ENCODE measurements at places on chromosomes 16 and 17.

GRCh38 chr17:72361892-72362291 is 241.1 kb downstream of the SOX9 start:
- no peak for DNase-seq

- DNase-seq = no peak
Observed at GRCh38 chr17:53134548-53134947, 688.2 kb upstream of the KIF2B start.

DNA sequence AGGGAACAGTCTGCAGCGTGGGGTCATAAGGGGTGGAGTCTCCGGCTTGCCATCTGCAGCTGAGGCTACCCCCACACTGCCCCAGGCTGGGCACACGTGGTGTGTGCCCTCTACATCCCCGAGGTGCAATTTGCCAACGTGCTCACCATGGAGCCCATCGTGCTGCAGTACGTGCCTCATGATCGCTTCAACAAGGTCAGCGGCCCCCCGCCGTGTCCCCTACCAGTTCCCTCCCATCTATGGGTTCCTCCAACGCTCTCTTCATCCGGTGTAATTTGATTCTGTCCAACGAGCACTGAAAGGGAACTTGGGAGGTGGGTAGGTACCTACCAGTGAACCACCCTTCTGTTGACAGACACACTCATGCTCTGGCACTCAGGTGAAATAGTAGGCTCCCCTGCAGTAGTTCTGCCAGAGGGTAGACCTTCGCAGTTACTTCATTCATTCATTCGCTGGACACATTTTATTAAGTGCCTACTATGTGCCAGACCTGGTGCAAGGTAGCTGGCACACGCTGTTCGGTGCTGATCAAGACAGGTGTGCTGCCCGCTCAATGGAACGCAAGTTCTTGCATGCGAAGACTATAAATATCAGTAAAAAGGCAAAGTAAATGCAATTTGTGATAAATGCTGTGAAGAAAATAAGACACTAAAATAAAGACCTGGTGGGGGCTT is 2.7 kb downstream of the MLLT6 start:
- no peak for DNase-seq

- no peak for DNase-seq
Observed at GRCh38 chr16:16041196-16041892, 91.9 kb downstream of the ABCC1 start.

DNA sequence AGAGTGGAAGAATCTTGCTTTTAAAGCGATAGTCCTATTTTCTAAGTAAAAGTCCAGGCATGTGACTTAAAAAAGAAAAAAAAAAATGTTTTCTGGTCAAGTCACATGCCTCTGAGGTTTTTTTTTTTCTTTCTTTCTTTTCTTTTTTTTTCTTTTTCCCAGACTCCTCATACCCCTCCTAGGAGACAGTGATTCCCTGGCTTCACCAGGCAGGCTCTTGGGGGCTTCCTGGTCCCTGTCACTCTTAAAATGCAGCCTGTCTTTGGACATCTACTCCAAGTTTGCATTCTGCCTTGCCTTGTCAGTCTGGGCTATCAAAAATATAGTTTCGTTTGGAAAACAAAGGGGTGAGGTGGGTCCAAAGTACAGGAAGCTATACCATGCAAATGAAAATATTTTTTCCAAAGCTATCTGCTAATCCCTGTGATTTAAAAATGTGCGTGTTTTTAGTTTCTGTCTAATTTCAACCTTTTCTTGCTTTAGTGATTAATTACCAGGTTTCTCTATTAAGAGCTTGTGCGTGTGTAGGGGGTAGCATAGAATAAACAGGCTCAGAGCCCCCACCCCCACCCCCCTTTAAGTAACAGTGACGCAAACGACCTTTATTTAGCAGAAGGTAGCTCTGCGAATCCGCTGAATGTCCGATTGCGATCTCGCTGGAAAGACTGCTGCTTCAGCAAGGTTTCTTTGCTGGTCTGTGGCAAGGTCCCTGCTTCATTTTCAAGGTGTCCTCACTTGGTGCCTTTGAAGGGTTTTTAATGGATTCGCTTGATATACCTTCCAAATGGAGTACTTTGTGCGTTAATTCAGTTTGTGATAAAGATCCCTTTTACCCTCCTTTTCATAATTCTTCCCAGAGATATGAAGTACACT is 510.2 kb downstream of the WWOX start:
- DNase-seq = no peak

GRCh38 chr17:16938496-16939207 is 33.3 kb downstream of the TNFRSF13B start:
- no peak for DNase-seq

- no peak for DNase-seq
Observed at GRCh38 chr16:88700322-88700635, 5.9 kb downstream of the RNF166 start.

- DNase-seq = peak; percentile 27
Observed at GRCh38 chr17:49676276-49676868, 1.5 kb downstream of the SPOP start.

GRCh38 chr17:70520447-70520846 is 351.1 kb downstream of the KCNJ2 start:
- no peak for DNase-seq

- DNase-seq = no peak
Observed at GRCh38 chr17:56740481-56740880, 93.2 kb downstream of the C17orf67 start.

GRCh38 chr16:78376452-78376851 is 277.0 kb downstream of the WWOX start:
- no peak for DNase-seq

GRCh38 chr17:48568499-48569239 is 9.5 kb downstream of the HOXB4 start:
- DNase-seq = no peak

DNA sequence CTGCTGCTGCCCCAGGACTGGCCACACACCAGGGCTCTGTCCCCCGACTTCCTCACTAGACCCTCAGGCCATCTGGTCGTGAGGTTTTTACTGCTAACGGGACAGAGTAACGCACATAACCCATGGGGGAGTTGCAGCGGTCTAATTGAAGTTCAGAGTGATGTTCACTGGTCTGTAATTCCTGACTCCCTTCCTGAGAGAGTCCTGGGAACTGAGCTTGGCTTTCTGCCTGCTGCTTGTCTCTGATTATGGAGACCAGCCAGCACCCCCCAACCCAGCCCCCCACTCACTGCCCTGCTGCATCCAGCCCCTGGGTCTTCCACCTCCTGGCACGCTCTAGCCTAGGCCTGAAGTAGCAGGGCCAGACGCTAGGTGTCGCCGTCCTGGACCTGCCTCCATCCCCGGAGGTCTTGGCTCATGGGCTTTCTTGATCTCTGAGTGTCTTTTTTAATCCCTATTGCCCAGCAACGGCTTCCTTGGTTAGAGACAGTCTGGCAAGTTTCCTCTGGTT is 192.9 kb downstream of the CCDC182 start:
- DNase-seq = no peak

DNA sequence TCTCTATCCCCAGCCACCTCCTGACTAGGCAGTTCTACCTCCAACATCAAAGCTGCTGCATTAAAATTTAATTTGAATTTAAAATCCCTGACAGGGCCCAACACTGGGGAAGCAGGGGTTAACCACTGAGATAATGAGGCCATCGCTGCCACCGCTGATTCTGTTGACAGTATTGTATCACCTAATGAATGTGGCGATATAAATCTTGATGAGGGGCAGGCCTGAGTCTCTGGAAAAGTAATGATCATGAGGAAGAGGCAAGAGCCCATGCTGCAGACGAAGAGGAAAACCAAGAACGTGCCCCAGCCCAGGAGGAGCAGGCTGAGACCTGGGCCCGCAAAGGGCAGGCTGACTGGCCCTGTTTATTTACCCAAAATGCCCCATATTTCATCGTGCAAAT is 251.4 kb upstream of the ZFHX3 start:
- DNase-seq = no peak

DNA sequence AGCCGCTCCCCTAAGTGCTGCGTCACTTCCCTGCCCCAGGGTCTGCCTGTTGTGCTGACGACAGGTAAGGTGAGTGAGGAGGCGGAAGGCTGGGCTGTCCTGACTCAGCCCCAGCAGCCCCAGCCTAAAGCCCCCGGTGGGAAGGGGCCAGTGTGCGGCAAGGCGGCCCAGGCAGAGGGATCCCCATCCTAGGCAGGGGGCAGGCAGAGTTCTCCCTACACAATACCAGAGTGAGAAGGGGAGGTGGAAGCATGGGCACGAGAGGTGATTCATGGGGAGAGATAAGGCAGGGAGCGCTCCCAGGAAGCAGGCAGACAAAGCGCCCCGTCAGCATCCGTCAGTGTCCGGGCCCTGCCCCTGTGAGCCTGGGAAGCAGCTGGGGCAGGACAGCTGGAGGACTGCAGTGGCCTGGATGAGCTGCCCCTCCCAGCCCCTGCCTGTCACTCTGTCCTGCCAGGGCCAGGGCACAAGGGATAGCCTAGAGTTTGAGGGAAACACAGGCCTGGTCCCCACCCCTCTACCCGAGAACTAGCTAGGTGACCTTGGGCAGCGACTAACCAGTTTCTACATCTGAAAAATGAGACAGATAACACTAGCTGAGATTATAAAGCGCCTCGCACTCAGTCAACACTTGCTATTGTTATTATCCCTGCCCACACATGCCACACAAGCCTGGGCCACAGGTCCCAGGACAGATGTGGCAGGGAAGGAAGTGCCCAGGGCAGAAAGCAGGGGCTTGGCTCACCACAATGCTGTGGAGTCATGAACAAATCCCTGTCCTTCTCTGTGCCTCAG is 3.8 kb downstream of the FAM83G start:
- no peak for DNase-seq

- no peak for DNase-seq
Observed at GRCh38 chr16:3389663-3390338, 11.0 kb downstream of the ZSCAN32 start.

DNA sequence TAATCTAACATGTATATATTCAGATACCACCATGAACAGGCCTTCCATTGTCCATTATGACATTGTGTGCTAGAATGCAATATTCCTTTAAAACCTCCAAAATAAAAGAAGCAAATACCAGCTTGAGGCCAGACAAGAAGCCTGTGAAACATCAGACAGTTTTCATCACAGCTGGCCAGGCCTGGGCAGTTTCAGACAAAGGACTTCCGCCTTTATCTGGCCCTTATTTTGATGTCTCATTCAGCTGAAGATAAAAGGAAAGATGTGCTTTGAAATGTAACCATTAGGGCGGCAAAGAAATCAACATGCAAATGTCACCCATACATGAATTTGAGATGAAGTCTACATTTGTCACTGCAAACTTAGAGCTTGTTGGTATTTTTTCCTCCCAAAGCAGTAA is 737.5 kb downstream of the KCNJ2 start:
- no peak for DNase-seq

- DNase-seq = no peak
Observed at GRCh38 chr17:33935822-33936221, 319.3 kb upstream of the CCL2 start.

GRCh38 chr16:87015021-87015420 is 302.2 kb downstream of the C16orf95 start:
- DNase-seq = no peak

GRCh38 chr16:4574919-4575705 is 19.0 kb downstream of the C16orf96 start:
- no peak for DNase-seq

GRCh38 chr16:83494459-83494858 is 313.3 kb upstream of the HSBP1 start:
- DNase-seq = no peak

- DNase-seq = no peak
Observed at GRCh38 chr16:85206472-85207356, 94.4 kb upstream of the CIBAR2 start.

DNA sequence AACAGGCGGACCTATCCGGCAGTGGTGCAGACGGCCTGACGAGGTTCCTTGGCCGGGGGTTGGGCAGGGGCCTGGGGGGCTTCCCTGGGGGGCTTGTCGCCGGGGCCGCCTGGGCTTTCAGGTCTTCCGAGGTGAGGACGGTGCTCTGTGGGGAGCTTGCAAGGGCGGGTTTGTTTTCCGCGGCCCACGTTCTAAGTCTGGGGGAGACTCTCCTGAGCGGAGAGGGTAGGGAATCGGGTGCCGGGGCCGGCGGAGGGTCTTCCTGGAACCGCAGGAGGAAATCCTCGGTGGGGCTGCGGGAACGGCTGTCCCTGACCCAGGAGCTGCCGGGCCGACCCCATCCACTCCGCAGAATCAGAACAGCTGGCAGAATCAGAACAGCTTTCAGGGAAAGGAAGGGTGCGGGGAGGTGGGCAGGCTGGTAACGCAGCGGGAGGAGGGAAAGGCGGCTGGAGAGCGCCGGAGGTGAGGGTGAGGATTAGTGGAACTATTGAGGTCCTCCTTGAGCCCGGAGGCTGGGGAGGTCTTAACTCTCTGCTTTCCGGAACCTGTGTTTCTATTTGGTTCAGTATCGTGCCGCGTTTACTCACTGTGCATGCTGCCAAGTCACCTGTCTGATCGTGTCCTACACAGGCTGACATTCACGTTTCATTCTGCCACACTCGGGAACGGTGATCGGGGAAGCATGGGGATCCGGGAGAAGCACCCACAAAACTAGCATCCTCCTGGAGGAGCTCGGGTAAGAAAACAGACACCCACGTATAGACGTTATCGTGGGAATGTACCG is 28.9 kb downstream of the CPSF4L start:
- DNase-seq = peak; percentile 59

GRCh38 chr16:58492735-58493134 is 7.2 kb upstream of the NDRG4 start:
- no peak for DNase-seq

- no peak for DNase-seq
Observed at GRCh38 chr16:35735403-35736251, 2276.2 kb downstream of the TP53TG3F start.

GRCh38 chr17:39974433-39974832 is 6.2 kb upstream of the PSMD3 start:
- DNase-seq = no peak

DNA sequence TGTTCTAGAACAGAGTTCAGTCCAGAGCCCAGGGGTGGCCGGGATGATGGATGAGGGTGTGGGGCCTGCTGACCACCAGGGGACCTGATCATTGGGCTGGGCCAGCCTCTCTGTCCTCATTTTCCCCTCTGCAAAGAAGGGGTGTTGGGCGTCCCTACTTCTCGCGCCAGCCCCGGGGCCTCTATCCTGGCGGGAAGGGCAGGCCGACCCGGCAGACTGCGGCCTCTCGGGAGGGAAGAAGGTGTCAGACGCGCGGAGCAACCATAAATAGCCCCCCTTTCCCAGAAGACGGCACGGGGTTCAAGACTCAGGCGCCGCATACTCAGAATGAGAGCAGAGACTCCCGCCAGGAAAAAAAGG is 2.0 kb upstream of the CACNA1G start:
- no peak for DNase-seq

- DNase-seq = no peak
Observed at GRCh38 chr16:7521834-7522233, 189.2 kb downstream of the RBFOX1 start.

GRCh38 chr17:2074919-2075318 is 20.0 kb downstream of the HIC1 start:
- DNase-seq = no peak

Measured in hematopoietic multipotent progenitor cell treated with erythropoietin and hydrocortisone succinate and interleukin-3 and kit ligand, for 17 days (in vitro differentiated cells).